Inflammatory macrophage treated with lipopolysaccharide for 4 hours (primary cell): ENCODE measurements at places on chromosomes 12 and 14.
A peak's percentile ranks its signal among the peaks of the same experiment; 100 is the strongest.

- DNase-seq, result no peak
Observed at GRCh38 chr12:128455851-128456250, 188.9 kb downstream of the TMEM132C start.

GRCh38 chr14:95056476-95056875, 100.9 kb downstream of the DICER1 start:
- DNase-seq, result no peak

DNA sequence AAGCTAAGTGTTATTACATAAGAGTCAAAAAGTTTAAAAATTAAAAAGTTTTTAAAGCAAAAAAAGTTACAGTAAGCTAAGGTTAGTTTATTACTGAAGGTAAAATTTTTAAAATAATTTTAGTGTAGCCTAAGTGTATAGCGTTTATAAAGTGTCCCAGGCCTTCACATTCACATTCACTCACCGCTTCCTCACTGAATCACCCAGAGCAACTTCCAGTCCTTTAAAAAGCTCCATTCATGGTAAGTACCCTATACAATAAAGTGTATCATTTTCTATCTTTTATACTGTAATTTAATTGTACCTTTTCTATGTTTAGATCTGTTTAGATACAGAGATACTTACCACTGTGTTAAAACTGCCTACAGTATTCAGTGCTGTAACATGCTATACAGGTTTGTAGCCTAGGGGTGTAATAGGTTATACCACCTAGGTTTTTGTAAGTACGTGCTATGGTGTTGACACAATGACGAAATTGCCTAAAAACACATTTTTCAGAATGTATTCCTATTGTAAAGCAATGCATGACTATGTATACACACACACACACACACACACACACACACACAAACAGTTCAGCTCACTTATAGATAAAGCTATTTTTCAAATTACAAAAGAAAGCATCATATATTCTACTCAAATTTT, 3.7 kb downstream of the CLEC14A start:
- DNase-seq, result no peak

DNA sequence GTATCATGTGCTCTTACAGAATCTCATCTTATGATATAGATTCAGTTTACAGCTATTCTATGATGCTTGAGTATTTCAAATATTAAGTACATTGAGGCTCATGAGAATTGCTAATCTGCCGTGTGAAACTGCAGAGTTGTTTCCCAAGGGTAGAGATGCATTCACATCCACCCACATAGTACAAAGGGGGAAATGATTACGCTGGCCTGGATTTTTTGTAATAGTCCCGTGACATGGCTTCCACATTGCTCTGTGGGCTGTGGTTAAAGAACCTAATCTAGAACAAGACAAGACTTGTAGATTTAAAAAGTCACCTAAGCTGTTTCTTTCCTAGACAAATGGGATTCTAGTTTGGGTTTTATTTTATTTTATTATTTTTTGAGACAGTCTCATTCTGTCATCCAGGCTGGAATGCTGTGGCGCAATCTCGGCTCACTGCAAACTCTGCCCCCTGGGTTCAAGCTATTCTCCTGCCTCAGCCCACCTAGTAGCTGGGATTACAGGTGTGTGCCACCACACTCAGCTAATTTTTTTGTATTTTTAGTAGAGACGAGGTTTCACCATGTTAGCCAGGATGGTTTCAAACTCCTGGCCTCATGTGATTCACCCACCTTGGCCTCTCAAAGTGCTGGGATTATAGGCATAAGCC, 13.0 kb upstream of the RIOX1 start:
- DNase-seq, result peak; percentile 99

DNA sequence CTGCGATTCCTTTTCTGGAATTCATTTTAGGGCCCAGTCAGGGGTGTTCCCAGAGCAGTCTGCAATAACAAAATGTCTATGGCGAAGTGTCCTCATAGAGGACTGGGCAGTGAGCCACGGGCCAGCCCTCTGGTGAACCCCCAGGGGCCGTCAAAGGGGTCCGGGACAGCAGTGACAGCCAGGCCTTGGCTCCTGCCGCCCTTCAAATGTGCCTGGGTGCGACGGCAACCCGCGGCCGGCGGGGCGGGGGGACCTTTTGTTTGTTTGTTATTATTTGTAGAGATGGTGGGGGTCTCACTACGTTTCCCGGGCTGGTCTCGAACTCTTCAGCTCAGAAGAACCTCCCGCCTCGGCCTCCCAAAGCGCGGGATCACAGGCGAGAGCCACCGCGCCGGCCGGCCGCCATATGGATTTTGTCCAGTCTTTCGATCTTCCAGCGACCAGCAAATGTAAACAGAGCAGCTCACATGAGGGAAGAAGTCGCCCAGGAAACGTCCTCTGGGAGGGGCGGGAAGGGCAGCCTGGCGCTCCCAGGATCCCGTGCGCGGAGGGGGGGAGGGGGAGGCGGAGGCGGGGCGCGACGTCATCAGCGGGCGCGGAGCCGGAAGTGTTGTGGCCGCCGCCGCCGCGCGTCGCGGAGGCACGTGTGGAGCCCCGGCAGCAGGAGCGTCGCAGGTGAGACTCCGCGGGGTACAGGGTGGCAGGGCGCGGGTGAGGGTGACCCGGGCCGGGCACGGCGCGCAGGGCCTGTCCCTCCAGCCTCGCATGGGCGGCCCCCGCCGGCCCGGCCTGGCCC, at the start of gene TRMT61A:
Gene TRMT61A, plus strand, starts transcription at position 610 of the 796 bp plus-strand sequence. CDS start 783 bp downstream, outside the sequence.
- DNase-seq, result peak; percentile 88

DNA sequence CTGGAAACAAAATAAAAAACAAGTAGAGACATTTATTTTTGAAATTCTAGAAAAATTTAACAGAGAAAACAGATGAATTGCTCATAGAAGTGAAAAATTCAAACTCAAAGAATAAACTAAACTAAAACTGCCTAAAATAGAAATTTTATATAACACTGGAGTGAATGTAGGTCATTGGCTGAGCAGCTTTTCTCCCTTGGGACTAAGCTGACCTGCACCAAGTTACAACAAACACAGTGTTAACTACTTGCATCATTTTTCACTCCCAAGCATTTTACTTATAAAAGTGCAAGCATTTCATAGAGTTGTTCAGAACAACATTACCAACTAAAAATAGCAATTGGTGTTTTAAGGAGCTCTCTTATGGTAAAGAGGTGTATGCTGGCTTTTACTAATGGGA, 298.1 kb downstream of the MED13L start:
- DNase-seq, result no peak

GRCh38 chr14:94292872-94293577, at the start of gene SERPINA10:
TSS of gene SERPINA10 (minus strand) at chr14:94293268. CDS start at chr14:94290593, 2,675 bp downstream.
- no peak for DNase-seq

GRCh38 chr14:49907186-49907585, 14.3 kb downstream of the ARF6 start:
- DNase-seq, result no peak
